Left kidney (tissue), 8 donors: ENCODE measurements at places on chromosomes 1 and 21. TPM values are rescaled to one million over a fixed set of nuclear protein-coding genes. Genes with fewer than 3 reads are reported as not detected.

- DNase-seq = peak; percentile 32
Measured at GRCh38 chr1:185155600-185156287, 1.0 kb downstream of the TRMT1L start.

DNA sequence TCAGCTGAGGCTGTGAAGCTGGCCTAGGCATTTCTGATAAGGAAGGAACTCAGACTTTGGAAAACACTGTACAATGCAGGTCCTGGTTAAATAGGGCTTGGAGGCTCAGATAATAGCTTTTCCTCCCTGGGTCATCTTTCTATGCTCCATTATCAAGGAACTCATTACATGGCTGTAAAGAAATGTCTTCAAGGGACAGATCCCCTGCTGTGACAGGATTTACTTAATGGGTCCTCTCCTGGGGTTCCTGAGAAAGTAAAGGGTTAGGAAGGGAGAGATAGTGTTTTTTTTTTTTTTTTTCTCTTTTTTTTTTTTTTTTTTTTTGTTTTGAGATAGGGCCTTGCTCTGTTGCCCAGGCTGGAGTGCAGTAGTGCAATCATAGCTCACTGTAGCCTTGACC, 14.1 kb upstream of the SVBP start:
- no peak for DNase-seq

DNA sequence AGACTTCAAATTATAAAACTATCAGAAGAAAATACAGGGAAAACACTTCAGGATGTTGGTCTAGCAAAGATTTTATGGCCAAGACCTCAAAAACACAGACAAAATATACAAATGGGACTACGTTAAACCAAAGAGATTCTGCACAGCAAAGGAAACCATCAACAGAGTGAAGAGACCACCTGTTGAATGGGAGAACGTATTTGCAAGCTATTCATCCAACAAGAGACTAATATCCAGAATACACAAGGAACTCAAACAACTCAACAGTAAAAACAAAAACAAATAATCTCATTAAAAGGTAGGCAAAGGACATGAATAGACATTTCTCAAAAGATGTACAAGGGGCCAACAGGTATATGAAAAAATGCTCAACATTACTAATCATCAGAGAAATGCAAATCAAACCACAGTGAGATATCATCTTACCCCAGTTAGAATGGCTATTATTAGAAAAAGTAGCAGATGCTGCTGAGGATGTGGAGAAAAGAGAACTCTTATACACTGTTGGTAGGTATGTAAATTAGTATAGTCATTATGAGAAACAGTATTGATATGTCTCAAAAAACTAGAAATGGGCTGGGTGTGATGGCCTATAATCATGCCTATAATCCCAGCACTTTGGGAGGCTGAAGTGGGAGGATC, 112.6 kb downstream of the LRIG2 start:
- DNase-seq = no peak

GRCh38 chr1:41728403-41729202, 190.1 kb downstream of the HIVEP3 start:
- DNase-seq = no peak

DNA sequence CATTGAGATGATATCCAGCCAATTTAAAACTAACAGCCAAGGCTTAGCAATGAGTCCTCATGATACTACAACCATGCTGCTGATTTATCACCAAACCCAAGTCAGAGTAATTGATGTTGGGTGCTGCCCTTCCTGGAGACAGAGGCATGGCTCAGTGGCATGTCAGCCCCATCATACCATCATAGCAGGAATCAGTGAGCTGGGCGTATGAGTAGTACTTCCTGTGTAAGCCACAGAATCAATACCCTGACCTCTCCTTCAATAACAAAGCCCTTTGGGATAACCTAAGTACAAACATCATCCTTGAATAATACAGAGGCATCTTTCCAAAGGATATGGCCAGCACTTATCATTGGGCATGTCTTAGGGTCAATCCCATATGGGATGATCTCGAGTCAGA, 3.0 kb upstream of the LCE1E start:
- DNase-seq = no peak

- no peak for DNase-seq
Measured at GRCh38 chr1:36561361-36561724, 78.6 kb upstream of the CSF3R start.

DNA sequence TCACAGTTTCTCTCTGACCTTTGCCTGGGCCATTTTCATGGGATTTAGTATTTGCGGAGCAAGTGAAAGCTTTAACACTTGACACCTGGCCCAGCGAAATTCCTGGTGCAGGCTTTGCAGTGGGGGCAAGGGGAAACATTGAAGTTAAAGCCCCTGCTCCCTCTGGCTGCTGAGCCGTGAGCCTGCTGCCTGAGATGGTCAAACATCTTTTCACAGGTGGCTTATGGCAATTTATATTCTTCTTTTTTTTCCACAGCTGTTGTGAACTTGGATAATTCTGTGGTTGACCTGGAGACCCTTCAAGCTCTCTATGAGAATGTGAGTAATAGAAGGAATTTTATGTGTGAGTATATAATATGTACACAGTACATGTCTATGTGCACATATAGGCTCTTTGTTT, 202.9 kb downstream of the FMN2 start:
- DNase-seq = no peak

DNA sequence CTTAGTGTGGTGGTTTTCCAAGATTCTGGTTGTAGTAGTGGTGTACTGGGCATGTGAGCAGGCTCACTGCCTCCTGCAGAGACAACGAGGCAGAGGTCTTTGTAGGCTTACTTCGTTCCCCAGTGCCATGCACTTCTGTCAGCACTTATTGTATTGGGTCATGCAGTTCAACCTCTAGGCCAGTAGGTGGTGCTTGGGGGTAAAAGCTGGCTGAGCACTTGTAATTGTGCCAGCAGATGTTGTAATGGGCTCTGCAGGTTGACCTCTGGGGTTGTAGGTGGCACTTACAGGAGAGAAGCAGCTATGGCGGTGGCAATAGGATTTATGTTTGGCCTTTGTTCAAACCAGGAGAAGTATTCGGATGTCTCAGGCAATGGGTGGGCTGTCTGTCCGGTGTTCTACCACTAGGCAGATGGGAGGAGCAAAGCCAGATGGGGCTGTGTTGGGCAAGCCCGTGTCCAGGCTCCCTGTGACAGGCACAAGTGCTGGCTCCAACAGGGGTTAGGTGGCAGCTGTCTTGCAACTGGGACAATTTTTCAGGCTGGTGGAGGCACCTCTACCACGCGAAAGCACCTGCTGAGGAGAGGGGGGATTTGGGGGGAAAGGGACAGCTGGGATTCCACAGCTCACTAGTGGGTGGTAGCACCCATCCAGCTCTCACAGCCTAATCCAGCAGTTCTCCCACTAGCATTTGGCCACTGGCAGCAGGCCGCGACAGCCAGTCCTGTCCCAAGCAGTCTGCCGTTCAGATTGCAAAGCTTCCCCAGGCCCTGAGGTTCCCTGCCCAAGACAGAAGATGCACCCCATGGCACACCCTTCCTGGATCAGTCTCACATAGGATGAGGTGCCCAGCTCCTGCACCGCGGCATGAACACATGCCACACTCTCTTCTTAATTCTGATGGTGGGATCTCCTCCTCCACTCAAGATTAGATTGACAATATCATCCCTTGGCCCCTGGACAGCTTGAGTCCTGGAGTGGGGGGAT, 274.5 kb downstream of the CTH start:
- DNase-seq = peak; percentile 53

DNA sequence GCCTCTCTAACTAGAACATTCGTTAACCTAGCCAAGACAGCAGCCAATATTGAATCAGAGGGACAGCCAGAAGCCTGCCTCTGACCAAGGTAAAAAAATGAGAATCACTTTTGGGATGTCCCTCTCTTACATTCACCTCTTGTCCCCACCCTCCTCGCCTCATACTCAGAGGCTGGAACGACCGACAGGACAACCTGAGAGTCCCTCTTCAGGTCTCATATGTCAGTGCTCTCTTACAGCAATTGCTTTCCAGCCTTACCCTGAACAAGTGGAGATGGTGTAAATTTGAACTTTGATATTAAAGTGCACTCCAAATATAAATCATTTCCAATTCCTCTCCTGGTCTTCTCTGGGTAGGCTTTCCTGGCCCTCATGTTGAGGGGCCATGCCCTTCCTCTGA, 327.5 kb downstream of the KCTD3 start:
- no peak for DNase-seq

GRCh38 chr1:227741166-227741870, 6.1 kb downstream of the SNAP47 start:
- DNase-seq = no peak

GRCh38 chr1:48807554-48808260, 31.0 kb upstream of the BEND5 start:
- DNase-seq = no peak

GRCh38 chr1:88877382-88877825, 14.0 kb downstream of the GTF2B start:
- DNase-seq = peak; percentile 10

DNA sequence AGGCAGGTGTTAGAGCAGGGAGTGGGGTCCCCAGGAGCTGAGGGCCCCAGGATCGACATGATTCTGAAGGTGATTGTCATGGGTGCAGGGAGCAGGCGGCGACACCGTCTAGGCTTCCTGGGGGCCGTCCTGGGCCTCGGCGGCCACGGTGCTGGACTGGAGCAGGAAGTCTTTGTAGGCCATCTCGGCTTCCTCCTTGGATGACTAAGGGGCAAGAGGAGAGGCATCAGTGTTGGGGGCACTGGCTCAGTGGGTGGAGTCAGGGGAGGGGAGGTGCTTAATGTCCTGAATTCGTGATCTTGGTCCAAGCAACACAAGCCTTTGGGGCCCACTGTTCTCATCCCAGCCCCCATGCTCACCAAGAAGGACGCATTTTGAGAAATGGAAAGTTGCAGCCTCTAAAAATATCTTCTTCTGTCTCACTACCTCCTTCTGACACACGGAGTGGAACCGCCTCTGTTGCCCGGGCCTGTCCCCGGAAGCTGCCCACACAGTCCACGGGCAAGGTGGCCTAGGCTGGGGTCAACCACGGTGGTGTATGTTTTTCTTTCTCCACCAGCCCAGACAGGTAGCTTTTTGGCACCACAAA, 8.6 kb upstream of the FCMR start:
- no peak for DNase-seq

DNA sequence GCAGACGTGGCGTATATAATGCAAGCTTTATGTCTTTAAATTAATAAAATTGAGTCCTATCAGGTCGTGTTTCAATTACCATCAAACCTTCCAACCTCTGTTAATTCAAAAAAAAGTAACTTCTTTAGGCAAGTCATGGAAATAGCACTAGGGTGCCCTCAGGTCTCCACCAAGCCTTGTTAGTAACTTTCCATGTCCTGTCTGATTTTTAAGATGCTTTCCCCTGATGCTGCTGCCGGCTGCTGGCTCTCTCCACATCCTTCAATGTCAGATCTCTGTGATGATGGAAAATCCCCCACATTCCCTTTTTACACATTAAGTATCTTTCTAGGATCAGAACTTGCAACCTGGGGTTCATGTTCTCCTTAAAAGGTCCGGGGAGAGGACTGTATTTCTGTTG, 3.0 kb downstream of the ERG start:
- no peak for DNase-seq

- peak; percentile 50 for DNase-seq
Measured at GRCh38 chr1:169529068-169529642, 43.4 kb upstream of the SLC19A2 start.

DNA sequence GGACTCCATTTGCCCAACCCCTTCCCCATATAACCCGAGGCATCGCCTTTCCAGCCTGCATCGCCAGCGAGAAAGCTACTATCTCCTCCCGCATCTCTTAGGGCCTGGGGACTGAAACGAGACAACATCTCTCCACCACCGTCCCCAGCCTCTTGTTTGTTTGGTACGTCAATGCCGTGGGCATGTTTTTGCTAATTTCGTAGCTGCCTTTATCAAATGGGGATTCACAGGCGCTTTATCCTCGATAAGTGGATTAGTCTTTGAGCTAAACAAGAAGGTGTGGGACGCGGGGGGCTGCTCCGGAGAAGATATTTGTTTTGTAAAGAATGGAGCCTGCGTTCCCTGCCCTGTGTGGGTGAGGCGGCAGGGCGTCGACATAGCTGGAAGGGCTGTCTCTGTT, 91.6 kb downstream of the PAX7 start:
- no peak for DNase-seq

GRCh38 chr1:232873931-232874330, 68.7 kb downstream of the MAP10 start:
- no peak for DNase-seq

- no peak for DNase-seq
Measured at GRCh38 chr1:213296558-213296957, 245.5 kb downstream of the RPS6KC1 start.

The CFHR2 gene
- not detected for polyA plus RNA-seq

The TMCC2 gene
- polyA plus RNA-seq = 6.3 TPM

The CADM3 gene
- polyA plus RNA-seq = 0.20 TPM

The RIIAD1 gene
- polyA plus RNA-seq = 0.43 TPM

The COL6A2 gene
- polyA plus RNA-seq = 161 TPM

The PLA2G2F gene
- 0.37 TPM for polyA plus RNA-seq

The TAF1A gene
- polyA plus RNA-seq = 17.3 TPM

The FAM229A gene
- 7.8 TPM for polyA plus RNA-seq

The NTNG1 gene
- 34.3 TPM for polyA plus RNA-seq

The ATP1A2 gene
- 5.8 TPM for polyA plus RNA-seq

The CELA3A gene
- polyA plus RNA-seq = not detected

The TMEM39B gene
- polyA plus RNA-seq = 19.8 TPM
